ENCODE measurements at places on chromosomes 16 and 17.
A peak's percentile ranks its signal among the peaks of the same experiment; 100 is the strongest.

DNA sequence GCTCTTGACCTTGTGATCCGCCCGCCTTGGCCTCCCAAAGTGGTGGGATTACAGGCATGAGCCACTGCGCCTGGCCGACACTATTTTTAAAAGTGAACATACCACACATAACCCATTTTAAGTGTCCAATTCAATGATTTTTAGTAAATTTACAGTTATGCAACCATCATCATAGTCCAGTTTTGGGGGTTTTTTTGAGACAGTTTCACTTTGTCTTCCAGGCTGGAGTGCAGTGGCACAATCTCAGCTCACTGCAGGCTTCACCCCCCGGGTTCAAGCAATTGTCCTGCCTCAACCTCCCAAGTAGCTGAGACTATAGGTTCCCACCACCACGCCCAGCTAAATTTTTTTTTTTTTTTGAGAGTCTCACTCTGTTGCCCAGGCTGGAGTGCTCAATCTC is 3.1 kb upstream of the EPOP start:
- no peak for DNase-seq

DNA sequence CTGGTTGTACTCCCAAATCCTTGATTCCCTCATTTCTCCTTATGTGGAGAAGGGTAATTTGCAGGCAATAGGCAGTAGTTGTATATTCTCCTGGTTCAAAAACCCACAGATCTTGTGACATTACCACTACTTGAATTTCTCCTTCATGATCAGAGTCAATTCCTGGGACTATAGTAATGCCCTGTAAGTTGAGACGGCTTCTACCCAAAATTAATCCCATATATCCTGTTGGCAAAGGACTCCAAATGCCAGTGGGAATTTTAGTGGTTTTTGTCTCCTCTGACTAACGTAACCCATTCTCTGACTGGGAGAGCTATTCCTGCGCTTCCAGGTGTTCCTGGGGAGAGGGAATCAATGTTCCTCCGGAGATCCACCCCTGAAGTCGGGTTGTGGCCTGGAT is 11.6 kb upstream of the ZNF689 start:
- DNase-seq = no peak

GRCh38 chr17:2964370-2964769 is 99.0 kb downstream of the OR1D5 start:
- no peak for DNase-seq

- DNase-seq = no peak
Measured at GRCh38 chr16:47506800-47507199, 45.7 kb downstream of the PHKB start.

DNA sequence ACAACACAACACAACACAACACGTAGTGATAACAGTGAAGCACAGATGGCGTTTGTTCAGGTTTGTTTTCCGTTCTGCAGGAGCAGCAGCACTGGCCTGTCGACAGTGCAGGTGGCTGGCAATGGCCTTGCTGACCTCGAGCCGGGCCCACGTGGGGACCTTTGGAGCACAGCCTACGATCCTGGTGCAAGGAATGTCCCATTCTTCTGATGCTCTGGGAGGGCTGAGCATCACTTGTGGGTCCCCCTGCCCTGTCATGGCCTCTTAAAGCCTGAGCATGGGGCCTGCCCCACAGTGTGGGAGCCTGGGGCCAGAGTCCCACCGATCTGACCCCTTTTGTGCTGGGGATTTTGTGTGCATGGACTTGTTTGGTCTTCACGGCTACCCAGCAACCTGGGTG is 6.8 kb downstream of the MAP2K3 start:
- no peak for DNase-seq

- no peak for DNase-seq
Measured at GRCh38 chr16:3004781-3005284, 7.9 kb upstream of the CLDN9 start.

- no peak for DNase-seq
Measured at GRCh38 chr17:71849783-71850768, 270.7 kb upstream of the SOX9 start.

- DNase-seq = no peak
Measured at GRCh38 chr17:60534613-60535157, 8.6 kb upstream of the APPBP2 start.

- DNase-seq = peak; percentile 56
Measured at GRCh38 chr17:45432405-45433158, at the start of gene ARHGAP27. Gene ARHGAP27 (minus strand): TSS chr17:45432870. CDS start chr17:45430279, 2,591 bp downstream.

GRCh38 chr16:71854369-71854948 is 8.7 kb downstream of the ATXN1L start:
- no peak for DNase-seq

DNA sequence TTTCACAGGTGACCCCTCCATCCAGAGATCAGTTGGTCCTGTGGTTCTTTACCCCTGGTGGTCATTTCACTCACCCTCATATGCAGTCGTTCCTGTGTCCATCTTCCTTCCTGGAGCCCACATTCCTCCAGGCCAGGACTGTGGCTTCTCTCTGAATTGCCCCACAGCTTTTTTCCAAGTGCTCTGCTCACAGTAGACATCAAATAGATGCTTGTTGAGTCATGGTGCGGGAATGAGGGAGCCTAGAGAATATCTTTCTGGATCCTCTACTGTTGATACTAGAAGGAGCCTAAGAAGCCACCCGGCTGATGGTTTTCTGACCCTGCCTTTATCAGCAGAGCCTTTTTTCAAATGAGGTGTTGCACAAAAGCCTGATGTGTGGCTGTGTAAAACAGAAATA is 10.4 kb downstream of the USB1 start:
- no peak for DNase-seq

- peak; percentile 31 for DNase-seq
Measured at GRCh38 chr16:79528338-79528737, 72.2 kb downstream of the MAF start.

- no peak for DNase-seq
Measured at GRCh38 chr17:4634976-4635375, 6.5 kb downstream of the ALOX15 start.

DNA sequence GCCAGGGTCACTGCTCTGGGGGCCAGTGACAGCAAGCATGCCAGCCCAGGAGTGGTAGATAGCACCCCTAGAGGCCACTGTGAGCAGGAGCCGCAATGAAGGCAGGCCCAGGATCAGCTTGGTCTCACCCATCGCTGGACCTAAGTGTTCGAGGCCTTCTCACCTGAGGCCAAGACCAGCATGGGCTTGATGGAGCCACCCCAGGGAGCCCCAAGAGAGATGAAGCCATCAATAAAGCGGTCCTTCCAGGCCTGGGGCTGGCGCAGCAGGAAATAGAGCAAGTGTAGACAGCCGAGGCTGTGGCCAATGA is 1.8 kb downstream of the LCAT start:
- DNase-seq = no peak

- DNase-seq = no peak
Measured at GRCh38 chr17:50475362-50475761, 3.3 kb upstream of the RSAD1 start.

GRCh38 chr17:16432017-16432416 is 16.6 kb downstream of the TRPV2 start:
- DNase-seq = no peak

- DNase-seq = no peak
Measured at GRCh38 chr16:76193906-76194615, 83.1 kb upstream of the CNTNAP4 start.

DNA sequence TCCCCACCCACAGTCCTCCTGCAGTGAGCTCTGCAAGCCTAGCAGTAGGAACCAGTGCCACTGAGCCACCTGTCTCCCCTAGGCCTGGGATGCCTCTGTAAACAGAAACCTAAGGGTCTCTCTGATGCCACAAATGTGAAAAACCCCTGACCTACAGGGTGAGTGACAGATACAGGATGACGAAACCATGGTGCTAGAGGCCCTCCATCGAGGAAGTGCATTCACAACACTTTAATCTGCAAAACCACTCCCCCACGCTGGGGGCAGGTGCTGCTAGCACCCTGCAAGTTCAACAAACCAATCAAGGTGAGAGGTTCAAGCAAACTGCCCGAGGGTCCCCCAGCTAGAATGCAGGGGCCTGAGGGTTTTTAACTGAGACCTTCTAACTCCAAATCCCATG is 59.5 kb downstream of the CDYL2 start:
- no peak for DNase-seq

- DNase-seq = no peak
Measured at GRCh38 chr16:57601801-57602478, 26.5 kb upstream of the ADGRG1 start.

- DNase-seq = no peak
Measured at GRCh38 chr16:35565626-35566025, 2106.2 kb downstream of the TP53TG3F start.

GRCh38 chr16:26901196-26901861 is 165.4 kb upstream of the C16orf82 start:
- no peak for DNase-seq

DNA sequence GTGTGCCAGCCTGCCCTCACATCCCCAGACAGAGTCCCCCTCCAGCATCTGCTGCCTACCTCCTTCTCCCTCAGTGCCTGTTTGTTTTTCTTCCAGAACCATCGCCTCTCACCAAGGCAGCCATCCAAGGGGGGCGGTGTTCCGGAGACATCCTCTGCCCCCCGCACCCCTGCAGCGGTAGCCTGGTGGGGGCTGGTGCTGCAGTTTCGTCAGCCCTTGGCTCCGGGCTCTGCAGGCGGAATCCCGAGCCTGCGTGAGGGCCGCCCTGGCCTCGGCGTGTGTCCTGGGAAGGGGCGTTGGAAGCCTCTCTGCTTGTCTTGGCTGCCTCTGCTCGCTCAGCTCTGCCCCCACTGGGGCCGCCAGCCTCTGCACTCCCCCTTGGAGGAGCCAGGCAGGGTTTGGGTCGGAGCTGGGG is 126.0 kb upstream of the CIBAR2 start:
- DNase-seq = peak; percentile 99

- DNase-seq = no peak
Measured at GRCh38 chr17:33977729-33978514, 277.2 kb upstream of the CCL2 start.

GRCh38 chr16:680967-681745 is 946 bp downstream of the STUB1 start:
- no peak for DNase-seq

All from lung (tissue), 17 donors.